ENCODE measurements at places on chromosomes 5 and 9.

DNA sequence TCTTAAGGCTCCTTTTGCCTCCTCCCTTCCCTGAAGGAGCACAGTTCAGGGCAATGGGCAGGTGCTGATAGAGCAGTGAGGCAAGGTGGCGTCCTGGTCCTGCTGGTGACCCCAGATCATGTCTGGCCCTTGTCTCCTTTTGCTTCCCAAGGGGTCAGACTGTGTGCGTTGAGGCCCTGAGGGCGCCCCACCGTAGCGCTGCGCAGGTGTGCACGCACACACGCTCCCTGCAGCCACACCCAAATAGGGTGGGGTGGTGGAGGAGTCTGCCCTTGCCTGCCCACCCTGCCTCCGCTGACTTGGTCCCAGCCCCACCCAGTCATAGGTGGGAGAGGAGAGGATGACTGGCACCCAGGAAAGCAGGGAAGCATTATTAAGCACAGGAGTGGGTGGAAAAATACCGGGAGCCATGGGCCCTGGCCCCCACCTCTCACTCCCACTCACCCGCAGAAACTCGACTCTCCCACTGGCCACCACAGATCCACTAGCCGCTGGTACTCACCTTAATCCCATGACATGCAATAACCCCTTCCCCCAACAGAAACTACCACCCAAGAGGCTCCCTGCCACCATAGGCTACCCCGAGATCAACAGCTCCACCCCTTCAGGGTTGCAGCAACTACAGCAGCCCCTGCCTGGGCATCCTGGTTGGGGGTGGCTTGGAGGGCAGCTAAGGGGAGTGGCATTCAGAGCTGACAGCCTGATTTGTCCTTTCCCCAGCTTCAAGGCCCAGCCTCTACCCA lies 16.7 kb downstream of the PDLIM4 start:
- no peak for DNase-seq
- H3K4me3 ChIP-seq: no peak overlapping the region
- no peaks in the 10 kb centered on the region for H3K36me3 ChIP-seq
- no peak overlapping the region for H3K27ac ChIP-seq
- no peaks in the 10 kb centered on the region for H3K4me1 ChIP-seq

DNA sequence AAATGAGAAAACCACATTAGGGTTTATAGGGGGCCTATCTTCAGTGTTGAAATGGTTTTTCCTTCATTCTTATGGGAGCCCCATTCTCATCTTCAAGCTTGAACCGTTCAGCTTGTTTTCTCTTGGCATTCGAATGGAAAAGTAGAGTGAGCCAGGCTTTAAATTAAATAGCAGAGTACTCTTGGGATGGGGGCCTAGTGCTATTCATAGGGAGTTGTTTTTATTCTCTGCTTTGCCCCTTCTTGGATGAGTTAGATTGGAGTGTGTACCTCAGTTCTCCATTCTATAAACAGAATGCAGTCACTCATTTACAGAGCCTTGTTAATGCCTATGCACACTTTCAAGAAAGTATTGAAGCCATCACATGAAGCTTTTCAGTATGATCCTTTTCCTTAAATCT lies 127.9 kb downstream of the FAM170A start:
- H3K4me1 ChIP-seq: no peaks in the 10 kb centered on the region
- no peaks in the 10 kb centered on the region for H3K36me3 ChIP-seq
- no peak overlapping the region for H3K27ac ChIP-seq

GRCh38 chr5:139649082-139649991 lies 1.2 kb downstream of the CXXC5 start:
- H3K4me1 ChIP-seq: peaks cover 27% of the 10 kb centered on the region
- no peak for DNase-seq
- H3K27me3 ChIP-seq: peaks cover 9% of the 10 kb centered on the region

DNA sequence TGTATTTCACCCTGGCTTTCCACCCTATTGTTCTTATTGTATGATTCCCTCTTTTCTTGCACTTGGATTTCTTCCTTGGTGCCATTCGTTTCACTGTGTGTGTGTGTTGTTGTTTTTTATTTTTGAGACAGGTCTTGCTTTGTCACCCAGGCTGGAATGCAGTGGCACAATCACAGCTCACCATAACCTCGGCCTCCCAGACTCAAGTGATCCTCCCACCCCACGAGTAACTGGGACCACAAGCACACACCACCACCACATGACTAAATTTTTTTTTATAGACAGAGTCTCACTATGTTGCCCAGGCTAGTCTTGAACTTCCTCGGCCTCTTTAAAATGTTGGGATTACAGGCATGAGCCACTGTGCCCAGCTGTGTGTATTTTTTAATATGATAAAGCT lies 72.0 kb downstream of the MLLT3 start:
- no peaks in the 10 kb centered on the region for H3K36me3 ChIP-seq
- DNase-seq: no peak
- H3K4me1 ChIP-seq: peaks cover 10% of the 10 kb centered on the region
- no peak overlapping the region for H3K4me3 ChIP-seq
- no peaks in the 10 kb centered on the region for H3K27me3 ChIP-seq

- H3K36me3 ChIP-seq: no peaks in the 10 kb centered on the region
- H3K4me3 ChIP-seq: no peak overlapping the region
- H3K27ac ChIP-seq: no peak overlapping the region
- peaks cover 7% of the 10 kb centered on the region for H3K4me1 ChIP-seq
- no peak for DNase-seq
Observed at GRCh38 chr9:126988857-126989256, 74.3 kb downstream of the RALGPS1 start.

Data from endothelial cell of umbilical vein (primary cell).